Right lobe of liver (tissue), 6 donors: ENCODE measurements at places on chromosomes 16 and 17.

DNA sequence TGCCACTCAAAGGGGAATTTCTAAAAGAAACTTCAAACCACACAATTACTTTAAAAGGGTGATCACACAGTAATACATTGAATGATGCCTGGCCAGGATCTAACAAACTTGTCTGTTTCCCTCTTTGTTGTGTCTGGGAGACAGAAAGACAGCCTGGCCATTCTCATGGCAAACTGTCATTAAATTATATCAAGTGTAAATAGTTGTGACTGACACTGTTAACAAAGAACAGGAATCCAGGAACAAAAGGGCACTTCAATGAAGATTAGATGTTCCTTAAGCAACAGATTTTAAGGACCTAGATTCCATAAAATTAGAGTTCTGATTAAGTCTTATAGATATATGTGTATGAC lies 383.6 kb downstream of the KCNJ2 start:
- DNase-seq, result no peak

DNA sequence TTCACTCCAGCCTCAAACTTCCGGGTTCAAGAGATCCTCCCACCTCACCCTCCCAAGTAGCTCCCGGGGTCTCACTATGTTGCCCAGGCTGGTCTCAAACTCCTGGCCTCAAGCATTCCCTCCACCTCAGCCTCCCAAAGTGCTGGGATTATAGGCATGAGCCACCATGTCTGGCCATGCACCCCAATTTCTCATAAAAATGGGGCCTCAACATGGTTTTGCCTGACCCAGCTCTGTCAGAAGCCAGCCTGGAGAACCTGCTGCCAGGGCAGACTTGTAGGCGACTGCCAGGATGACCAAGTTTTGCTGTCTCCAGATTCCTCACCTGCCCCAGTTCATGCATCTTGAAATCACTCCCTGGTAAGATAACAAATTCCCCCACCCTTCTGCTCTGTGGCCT lies 82.9 kb downstream of the AIPL1 start:
- peak; percentile 10 for DNase-seq

DNA sequence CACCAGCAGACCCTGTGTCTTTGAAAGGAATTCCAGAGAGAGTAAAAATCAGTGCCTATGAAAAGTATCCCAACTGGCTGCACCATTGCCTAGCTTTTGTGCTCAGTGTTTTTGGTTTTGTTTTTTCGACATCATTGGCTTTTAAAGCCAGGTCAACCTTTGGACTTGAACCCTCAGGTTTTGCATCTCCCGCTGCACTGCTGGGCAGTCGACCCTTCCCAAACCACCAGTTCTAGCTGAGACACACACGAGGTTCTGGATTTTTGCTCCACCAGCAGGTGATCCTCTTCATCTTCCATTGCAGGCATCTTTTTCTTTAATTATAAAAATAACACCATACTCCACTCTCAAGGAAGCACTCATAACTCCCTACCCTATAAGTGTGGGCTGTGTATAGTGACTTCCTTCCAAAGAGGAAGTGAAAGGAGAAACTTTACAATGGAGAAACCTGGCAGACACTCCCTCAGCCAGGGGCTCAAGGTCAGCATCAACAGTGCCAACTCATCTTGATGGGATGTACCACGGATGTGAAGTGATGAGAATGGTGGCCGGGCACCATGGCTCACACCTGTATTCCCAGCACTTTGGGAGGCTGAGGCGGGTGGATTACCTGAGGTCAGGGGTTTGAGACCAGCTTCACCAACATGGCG lies 57.8 kb downstream of the BMERB1 start:
- no peak for DNase-seq

DNA sequence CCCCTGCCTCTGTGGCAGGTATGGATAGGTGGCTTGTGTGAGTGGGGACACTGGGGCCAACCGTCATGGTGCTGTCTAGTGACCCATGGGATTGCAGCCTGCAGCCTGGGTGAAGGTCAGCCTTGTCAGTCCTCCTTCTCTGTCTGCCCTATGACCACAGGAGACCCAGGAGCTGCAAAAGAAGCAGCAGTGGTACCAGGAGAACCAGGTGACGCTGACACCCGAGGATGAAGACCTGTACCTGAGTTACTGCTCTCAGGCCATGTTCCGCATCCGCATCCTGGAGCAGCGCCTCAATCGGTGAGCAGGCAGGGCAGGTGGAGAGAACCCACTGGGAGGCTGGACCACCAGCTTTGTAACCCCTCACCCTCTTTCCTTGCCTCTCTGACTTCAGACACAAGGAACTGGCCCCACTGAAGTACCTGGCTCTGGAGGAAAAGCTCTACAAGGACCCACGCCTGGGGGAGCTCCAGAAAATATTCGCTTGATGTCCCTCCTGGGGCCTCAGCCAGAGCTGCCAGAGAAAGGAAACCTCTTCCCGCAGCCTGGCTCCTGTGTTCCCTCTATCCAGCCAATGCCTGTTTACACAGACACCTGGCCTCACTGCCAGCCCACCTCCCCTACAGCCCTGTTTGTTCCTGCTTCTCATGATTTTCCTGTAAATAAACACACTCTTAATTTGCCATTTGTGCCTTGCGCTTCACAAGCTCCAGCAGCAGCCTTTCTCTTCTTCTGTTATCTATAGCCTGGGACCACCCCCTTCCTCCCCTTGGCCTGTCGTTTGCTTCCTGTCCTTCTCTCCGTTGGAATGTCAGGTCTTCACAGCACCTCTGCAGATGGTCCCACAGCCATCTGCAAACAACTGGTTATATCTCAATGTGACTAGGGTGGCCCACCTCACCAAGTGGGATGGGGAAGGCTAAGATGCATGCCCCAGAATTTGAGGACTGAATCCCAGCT lies 4.5 kb upstream of the KATNB1 start:
- no peak for DNase-seq

- peak; percentile 66 for DNase-seq
Measured at GRCh38 chr16:72946063-72946462, 101.9 kb downstream of the ZFHX3 start.

GRCh38 chr17:59853168-59853918 lies 39.4 kb downstream of the TUBD1 start:
- no peak for DNase-seq

DNA sequence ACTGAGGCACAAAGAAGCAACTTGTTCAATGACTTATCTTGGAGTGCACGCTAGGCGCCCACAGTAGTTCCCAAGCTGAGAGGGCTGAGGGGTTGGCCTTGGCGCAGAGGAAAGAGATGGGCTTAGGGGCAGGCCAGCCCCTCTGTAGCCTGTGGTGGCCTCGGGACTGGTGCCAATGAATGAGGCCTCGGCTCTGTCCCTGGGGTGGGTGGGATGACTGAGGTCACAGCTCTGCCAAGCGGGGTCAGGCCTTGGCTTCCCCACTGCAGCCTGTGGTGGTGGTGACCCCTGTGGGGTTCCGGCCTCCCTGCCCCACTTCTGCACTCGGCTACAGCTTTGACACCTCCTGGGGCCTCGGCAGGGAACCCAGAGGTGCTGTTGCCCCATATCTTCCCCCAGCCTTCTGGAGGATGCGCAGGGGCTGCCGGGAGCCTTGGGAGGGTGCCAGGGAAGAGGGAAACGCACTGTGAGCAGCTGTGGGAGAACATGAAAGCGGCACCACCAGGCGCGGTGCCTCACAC lies 46.0 kb downstream of the BEAN1 start:
- DNase-seq, result no peak

- no peak for DNase-seq
Measured at GRCh38 chr16:56115817-56116576, 75.3 kb upstream of the GNAO1 start.

GRCh38 chr17:79203016-79203415 lies 128.4 kb downstream of the ENGASE start:
- DNase-seq, result no peak

- peak; percentile 16 for DNase-seq
Measured at GRCh38 chr17:17511293-17511741, 15.1 kb upstream of the RASD1 start.
